ENCODE measurements at places on chromosomes 4 and X.

- peak; percentile 85 for DNase-seq
Observed at GRCh38 chrX:154398668-154399526, 720 bp downstream of the RPL10 start.

DNA sequence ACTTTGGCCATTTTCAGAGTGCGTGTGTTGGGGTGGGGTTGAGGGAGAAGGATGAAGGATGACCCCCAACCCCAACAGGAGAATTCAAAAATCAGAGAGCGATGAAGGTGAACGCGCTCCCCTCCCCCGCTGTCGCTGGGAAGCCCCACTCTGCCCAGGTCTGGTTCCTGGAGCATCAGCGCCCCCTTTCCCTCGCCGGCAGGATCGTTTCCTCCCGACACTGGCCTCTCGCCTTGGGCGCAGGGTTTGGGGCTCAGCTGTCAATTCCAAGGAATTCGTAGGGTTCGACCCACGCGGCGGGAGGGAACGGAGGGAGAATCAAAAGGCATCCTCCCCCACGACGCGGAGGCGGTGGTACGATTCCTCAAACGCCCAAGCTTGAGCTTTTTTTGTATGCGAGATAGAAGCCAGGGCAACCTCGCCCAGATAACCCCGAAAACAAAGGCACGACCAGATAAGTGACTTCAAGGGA lies 1.0 kb upstream of the PDGFRA start:
- DNase-seq = no peak

DNA sequence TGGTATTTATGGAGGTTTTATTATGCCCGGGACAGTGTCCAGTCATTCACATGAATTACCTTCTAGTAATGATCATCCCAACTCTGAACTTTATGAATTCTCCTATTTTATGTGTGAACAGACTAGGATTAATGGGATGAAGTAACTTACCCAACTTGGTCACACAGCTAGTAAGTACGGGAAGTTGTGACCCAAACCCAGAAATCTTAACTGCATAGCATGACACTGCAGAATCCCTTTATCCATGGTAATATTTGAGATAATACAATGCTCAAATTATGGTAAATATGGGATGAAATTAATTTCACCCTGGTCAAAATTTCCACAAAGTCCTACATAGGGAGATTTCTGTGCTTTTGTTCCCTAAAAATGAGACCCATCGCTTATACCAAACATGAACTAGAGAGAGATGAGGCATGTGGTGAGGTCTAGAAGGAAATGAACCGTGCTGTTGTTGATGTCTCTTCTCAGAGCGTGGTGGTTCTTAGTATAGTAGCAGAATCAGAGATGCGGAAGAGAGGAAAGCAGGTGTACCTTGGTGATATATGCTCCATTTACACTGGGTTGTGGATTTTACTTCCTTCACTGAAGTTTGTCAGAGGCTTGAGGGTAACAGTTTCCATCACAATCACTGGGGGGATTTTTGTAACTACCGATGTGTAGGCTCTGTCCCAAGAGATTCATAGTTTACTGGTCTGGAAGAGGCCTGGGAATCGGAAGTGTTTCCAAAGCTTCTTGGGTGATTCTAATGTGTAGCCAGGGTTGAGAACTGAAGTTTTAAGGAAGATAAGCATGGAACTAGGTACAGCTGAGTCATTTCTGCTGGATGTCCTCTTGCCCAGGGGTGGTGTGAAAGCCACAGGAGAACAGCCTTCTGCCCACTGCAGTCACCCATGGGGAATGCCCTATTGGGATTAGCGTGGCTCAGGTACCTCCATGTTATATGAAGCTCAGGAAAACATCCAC lies 30.2 kb upstream of the FAM9C start:
- no peak for DNase-seq

DNA sequence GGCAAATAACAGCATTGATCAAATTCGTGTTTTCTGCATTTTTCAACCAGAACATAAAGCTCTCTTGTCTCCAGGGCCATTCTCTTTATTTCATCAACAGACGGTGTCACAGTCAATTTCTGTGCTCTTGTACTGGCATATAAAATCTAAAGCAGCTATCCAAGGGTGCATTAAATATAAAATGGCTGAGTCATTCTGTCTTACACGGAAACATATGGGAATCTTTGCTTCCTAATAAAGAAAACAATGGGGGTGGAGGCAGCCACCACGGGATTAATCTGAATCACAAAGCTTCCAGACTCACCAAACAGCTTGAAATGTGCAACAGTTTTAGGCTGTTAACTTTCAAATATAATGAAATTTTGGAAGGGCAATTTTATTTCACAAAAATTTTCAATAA lies 132.6 kb downstream of the IL15 start:
- DNase-seq = no peak

- no peak for DNase-seq
Observed at GRCh38 chr4:7628432-7628831, 193.7 kb upstream of the PSAPL1 start.

- no peak for DNase-seq
Observed at GRCh38 chrX:73822775-73823174, 259.8 kb downstream of the CHIC1 start.

Data from naive thymus-derived CD8-positive, alpha-beta T cell (primary cell).